ENCODE measurements at places on chromosomes 1 and 21. TPM values are rescaled to one million over a fixed set of nuclear protein-coding genes. Genes with fewer than 3 reads are reported as not detected.

The MRPL37 gene
- polyA plus RNA-seq, result 45.0 TPM

The CEP85 gene
- polyA plus RNA-seq, result 15.2 TPM

The KIF26B gene
- 0.06 TPM for polyA plus RNA-seq

The SPRR2A gene
- polyA plus RNA-seq, result not detected

The OR10J5 gene
- polyA plus RNA-seq, result not detected

DNA sequence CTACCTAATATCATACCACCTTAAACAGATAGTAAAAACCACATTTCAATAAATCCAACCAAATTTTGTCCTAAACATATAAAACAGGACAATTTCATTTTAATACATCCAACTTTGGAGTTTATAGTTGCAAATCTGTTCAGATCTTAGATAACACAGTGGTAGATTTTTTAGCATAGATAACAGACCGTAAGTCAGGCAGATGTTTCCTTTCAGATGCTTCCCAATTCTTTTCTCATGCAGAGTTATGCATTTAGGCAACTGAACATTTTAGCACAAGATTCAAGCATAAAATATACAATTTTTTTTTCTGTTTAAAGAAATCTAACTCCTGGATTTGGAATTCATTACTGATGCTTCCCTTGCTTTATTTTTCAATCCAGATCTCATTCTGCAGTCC is 156.5 kb upstream of the ZNHIT6 start:
- no peak for DNase-seq

DNA sequence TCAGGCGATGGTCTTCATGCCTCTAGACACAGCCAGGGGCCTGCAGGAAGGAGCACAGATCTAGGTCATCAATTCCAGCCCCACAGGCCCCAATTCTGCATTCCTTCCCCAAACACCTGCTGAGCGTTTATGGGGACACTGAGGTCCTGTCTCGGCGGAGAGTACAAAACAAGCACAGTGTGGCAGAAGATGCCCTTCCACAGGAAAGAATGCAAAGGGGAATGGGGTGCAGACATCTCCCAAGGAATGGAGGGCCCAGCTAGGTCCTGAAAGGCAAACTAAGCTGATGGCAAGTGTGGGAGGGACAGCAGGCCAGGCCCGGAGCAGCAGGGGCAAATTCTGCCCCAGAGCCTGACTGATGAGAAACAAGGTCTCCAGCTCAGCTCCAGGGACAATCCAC is 3.5 kb upstream of the S100A8 start:
- no peak for DNase-seq

GRCh38 chr1:202302166-202302565 is 39.6 kb downstream of the UBE2T start:
- DNase-seq, result no peak

- no peak for DNase-seq
Measured at GRCh38 chr1:34009340-34009985, 145.6 kb downstream of the HMGB4 start.

DNA sequence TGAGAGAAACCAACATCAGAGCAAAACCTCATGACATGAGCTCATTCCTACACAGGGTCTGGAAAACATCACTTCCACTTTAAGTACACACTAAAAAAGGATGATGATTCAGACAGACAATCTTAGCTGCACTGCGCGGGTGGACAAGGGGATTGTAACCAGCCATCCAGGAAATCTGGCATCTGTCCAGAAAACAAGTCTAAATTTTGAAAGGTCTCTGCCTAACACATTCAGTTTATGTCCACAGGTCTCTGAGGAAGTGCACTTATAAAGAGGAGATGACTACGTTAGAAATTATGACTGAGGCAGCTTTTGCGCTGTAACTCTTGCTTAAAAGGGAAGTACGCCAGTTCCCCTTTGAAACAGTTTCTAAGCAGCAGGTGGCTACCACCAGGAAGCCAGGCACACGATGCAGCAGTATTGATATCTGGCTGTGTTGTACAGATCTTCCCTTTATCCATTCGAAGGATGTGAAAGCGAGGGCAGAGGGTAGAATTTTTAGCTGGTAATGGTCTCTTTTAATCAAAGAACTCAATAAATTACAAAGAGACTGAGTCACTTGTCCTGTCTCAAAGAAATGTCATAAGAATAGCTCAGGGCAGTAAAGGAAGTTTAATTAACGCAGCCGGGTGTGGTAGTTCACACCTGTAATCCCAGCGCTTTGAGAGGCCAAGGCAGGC is 128.0 kb downstream of the SETD4 start:
- peak; percentile 95 for DNase-seq

DNA sequence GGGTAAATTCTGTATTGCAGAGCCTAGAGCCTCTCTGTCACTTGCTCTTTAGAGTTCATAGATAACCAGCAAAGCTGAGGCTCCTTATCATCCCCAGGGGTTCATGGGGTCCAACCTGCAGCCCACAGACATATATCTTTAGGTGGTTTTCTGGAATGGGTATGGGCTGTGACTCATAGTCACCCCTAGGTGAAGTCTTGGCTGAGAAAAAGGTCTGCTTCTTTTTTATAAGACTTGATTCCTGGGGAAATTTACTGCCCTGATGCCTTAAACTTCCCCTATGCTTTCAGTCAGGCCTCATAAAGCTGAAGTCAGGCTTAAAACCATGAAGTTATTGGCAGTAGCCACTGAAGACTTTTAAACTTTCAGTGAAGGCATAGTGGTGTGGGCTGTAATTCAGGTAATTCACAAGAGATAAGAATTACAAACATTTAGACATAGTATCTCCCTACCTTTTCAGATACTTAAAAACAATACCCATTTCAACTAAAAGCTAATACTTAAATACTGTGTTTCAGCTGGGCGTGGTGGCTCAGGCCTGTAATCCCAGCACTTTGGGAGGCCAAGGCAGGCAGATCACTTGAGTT is 46.8 kb downstream of the MACO1 start:
- no peak for DNase-seq

- no peak for DNase-seq
Measured at GRCh38 chr21:34086887-34087306, 13.5 kb downstream of the MRPS6 start.

GRCh38 chr1:9595156-9595967 is 6.7 kb downstream of the TMEM201 start:
- DNase-seq, result no peak

DNA sequence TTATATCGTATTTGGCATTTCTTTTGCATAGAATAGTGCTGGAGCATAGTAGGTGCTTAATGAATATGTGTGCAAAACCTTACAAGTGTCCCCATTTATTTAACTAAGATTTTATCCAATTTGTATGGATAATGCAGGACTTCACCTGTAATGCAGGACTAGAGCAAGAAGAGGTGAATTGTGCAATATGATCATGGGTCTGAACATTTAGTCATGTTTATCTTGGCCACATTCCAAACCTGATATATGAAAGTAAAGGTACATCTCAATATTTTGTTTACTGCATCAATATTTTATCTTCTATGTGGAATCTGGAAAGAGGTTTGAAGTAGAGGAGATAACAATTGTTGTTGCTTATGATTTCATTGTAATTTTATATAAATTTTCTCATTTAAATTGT is 1626.7 kb upstream of the B3GALT2 start:
- DNase-seq, result no peak

- DNase-seq, result no peak
Measured at GRCh38 chr1:15259622-15260007, 12.6 kb downstream of the FHAD1 start.

All from endothelial cell of umbilical vein (primary cell).